Thoracic aorta (tissue), 2 donors: ENCODE measurements at places on chromosomes 12 and 14.

DNA sequence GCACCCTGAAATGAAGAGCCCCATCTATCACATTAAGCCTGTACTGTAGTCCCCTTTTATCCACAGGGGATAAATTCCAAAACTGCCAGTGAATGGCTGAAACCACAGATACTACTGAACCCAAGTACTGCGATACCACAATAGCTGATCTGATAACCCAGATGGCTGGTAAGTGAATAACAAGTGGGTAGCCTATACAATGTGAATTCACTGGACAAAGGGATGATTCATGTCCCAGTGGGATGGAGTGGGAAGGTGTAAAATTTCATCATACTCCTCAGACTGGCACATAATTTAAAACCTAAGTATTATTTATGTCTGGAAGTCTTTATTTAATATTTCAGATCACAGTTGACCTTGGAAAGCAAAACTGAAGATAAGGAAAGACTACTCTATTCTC lies 201.3 kb downstream of the GPHN start:
- H3K4me3 ChIP-seq, result no peak overlapping the region
- H3K27me3 ChIP-seq, result no peaks in the 10 kb centered on the region
- H3K36me3 ChIP-seq, result no peaks in the 10 kb centered on the region
- peaks cover 6% of the 10 kb centered on the region for H3K4me1 ChIP-seq

DNA sequence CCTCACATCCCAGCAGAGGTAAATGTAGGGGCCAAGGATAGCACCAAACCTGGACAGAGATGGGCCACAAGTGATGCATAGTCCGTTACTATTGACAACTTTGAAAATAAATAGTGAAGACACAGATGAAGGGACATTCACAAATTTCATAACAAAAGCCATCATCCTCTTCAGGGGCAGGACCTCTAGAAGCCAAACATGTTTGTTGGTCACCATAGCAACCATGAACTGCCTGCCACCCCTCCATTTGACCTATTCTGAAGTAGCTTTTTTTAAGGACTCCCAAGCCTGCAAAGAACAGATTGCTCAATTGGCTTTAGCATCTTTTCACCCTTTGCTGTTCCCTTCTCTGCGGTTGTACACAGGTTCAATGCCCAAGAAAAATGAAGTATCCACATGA lies 35.7 kb upstream of the MDM1 start:
- peaks cover 6% of the 10 kb centered on the region for H3K4me1 ChIP-seq
- no peak for DNase-seq
- H3K36me3 ChIP-seq, result no peaks in the 10 kb centered on the region
- no peak overlapping the region for H3K27ac ChIP-seq

DNA sequence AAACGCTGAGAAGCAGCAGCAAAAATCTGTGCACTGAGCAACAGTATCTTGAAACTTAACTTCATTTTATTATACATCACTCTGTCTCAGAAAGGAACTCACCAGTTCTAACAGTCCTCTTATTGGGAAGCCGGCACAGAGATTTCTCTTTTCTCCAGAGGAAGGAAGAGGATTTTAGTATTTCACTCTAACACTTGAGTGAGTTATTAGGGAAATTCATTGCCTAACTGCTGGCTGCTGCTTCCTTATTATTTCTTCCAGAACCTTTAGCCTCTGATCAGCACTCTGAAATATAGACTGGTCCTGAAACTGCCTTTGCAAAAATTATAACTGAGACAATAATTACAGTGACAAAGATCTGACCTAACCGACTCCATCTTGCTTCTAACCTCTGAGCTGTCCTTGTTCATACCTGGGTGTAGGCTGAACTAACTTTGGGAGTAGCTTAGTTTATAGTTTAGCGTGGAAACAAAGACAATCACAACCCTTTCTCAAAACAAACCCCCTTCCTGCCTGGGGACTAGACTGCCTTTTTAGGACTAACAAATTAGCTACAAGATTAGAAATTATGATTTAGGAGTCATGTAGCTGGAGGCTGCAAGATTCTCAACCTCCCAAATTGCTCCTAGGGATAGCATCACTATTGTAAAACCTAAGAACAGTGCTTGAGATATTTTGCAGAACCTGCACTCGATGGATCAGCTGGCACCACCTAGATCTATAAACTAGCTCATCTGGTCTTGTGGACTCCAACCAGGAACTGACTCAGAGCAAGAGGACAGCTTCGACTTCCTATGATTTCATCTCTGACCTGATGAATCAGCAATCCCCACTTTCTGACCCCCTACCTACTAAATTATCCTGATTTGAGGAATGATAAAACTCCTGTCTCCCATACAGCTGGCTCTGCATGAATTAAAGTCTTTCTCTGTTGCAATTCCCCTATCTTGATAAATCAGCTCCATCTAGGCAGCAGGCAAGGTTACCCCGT lies 117.5 kb downstream of the DYRK2 start:
- H3K27me3 ChIP-seq, result no peaks in the 10 kb centered on the region
- no peak overlapping the region for H3K4me3 ChIP-seq
- no peaks in the 10 kb centered on the region for H3K4me1 ChIP-seq
- DNase-seq, result no peak

DNA sequence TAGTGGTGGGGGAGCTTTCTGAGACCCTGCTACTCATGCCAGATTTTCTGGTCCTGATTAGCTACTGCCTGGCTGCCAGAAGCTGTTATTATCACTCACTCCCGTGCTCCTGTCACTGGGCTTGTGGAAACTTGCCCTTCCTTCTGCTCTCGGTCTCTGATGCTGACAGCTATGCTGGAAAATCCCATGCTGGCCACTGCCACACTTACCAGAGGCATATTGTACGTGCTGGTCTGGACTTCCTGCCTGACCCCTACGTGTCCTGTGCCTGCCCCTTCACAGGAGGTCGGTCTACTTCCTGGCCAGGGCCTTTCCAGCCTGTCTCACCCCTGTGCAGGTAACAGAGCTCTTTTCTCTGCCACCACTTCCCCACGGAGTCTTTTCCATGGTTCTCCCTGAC lies 149.4 kb upstream of the PLEKHG7 start:
- H3K36me3 ChIP-seq, result no peaks in the 10 kb centered on the region
- no peak overlapping the region for H3K4me3 ChIP-seq
- H3K27me3 ChIP-seq, result no peaks in the 10 kb centered on the region
- H3K27ac ChIP-seq, result no peak overlapping the region

DNA sequence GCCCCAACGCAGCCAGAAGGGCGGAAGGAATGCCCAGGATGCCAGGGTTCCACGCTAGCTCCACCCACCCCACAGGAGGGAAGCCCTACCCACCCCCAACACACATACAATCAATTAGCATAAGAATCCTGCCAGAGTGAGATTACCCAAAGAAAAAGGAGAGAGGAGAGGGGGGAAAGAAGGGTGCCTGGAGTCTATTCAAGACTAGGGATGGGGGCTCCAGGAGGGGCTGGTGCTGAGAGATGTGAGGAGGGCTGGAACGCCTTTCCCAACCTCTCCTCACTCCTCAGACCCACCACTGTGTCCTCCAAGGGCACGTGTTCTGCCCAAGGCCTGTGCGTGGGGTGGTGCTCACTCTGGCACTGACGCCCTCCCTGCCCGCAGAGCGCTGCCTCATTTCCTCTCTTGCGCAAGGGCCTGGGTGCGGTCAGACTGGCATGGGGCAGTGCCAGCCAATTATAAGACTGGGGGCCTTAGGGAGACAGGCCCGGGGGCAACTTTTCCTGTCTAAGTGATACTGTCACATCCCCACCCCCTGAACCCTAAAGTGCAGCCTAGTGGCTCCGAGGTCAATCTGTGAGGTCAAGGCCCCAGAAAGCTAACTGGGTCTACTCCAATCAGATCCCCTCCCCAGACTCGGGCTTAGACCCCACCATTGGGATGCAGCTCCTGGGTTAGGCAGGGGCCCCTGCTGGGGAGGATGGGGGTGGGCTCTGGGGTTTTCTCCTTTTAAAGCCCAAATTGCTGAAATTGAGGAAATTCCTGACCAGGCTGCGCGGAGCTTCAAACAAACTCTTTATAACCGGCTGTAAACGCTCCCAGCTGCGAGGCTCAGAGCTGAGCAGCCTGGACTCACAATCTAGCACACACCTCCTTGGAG lies 10.2 kb upstream of the ITGB7 start:
- peak overlapping the region; percentile 62 for H3K27ac ChIP-seq
- no peaks in the 10 kb centered on the region for H3K27me3 ChIP-seq
- peaks cover 44% of the 10 kb centered on the region for H3K4me1 ChIP-seq
- DNase-seq, result no peak
- peaks cover 26% of the 10 kb centered on the region for H3K36me3 ChIP-seq
